ENCODE measurements at places on chromosomes 7 and 10. TPM values are rescaled to one million over a fixed set of nuclear protein-coding genes. Genes with fewer than 3 reads are reported as not detected.

The ZNF727 gene
- total RNA-seq: 1.7 TPM

The HECW1 gene
- total RNA-seq: not detected

DNA sequence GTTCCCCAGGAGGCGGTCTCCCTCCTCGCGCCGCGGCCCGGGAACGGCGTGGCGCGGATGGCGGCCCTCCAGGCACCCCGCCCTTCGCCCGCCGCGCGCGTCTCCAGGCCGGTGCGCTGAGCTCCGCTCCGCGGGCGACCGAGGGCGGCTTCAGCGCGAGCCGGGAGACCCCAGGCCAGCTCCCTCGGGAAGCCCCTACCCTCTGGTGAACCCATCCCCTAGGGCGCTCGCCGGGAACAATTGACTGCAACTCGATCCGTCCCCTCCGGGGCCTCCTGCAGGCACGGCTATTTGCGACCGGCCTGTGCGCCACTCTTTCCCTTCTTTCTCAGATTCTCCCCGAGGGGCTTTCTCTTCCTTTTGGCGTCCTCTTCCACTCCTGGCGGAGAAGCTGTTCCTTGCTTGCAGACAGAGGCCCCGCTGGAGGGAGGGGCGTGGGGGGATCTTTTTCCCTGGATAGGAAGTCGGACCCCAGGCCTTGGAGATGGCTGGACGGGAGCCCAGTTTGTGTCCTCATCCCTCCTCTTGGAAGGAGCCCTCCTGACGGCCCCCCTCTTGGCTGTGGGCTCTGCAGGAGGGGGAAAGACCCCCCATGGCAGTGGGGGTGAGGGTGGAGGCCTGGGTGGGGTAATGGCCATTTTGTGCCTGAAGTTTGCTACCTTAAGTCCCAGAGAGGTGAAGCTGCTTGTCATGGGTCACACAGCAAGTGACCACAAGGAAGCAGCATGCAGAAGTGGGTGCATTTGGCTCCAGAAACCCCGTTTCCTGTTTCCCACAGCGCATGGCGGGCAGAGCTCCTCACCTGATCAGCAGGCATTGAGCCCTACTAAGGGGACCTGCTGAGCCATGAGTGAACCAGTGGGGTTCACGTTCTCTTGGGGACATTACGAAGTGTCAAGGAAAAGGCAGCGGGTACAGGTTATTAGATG is 171.2 kb upstream of the TNRC18 start:
- DNase-seq: peak; percentile 65

DNA sequence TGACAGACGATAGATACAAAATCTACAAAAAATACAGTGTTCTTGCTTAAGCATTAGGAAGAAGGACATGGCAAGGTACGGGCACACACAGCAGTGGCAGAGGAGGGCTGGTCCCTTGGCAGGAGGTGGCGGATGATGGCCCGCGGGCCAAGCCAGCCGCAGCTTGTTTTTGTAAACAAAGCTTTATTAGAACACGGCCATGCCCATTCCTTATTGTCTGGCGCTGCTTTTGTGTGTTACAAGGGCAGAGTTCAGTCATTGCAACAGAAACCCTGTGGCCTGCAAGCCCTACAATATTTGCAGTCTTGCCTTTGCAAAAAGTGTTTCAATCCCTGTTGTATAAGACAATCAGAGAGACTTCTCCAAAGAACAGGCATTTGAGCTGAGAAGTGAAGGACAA is 30.7 kb downstream of the FGFR2 start:
- DNase-seq: no peak

DNA sequence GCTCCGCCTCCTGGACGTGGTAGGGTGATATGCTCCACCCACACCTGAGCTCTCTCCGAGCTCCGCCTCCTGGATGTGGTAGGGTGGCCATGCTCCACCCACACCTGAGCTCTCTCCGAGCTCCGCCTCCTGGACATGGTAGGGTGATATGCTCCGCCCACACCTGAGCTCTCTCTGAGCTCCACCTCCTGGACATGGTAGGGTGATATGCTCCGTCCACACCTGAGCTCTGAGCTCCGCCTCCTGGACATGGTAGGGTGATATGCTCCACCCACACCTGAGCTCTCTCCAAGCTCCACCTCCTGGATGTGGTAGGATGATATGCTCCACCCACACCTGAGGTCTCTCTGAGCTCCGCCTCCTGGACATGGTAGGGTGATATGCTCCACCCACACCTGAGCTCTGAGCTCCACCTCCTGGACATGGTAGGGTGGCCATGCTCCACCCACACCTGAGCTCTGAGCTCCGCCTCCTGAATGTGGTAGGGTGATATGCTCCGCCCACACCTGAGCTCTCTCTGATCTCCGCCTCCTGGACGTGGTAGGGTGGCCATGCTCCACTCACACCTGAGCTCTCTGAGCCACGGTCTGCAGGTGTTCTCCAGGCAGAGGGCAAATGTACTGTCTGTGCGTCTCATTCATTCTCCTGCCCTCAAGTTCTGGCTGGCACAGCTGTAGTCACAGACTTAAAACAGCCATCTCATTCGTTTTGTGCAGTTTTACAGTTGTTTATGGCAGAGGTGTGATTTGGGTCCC is 252.4 kb downstream of the DIP2C start:
- no peak for DNase-seq

- DNase-seq: no peak
Measured at GRCh38 chr10:127145173-127145572, 51.2 kb downstream of the INSYN2A start.

- DNase-seq: peak; percentile 7
Measured at GRCh38 chr7:153886506-153887441, 165.4 kb upstream of the DPP6 start.

- no peak for DNase-seq
Measured at GRCh38 chr7:601036-601594, 81.5 kb upstream of the PDGFA start.
